Activated CD8-positive, alpha-beta memory T cell treated with anti-CD3 and anti-CD28 coated beads, Interleukin-2, amount 50 U/mL, for 48 hours (primary cell): ENCODE measurements at places on chromosomes 1 and 21.

DNA sequence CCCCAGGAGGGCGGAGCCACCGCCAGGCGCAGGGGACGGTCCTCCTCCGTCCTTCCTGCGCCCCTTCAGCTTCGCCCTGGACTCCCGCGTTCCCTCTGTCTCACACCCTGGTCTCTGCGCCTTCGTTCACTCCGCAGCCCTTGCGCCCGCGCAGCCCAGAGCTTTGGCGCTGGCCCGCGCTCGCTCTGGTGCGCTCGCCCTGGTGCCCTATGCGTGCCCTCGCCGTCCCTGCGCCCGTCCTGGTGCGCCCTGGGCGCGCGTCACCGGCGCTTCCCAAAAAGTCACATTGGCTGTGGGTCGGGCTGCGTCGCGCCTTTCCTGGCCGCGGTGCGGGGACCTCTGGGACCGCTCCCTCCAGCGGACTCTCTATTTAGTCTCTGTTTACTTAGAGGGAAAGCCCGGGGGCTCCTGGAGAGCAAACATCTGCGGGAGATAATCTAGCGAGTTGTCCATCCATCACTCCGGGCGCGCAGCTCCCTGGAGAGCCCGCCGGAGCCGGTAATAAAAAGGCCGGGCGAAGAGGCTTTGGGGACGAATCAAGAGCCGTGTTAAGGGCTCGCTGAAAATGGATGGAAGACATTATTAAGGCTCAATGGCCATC lies 178.6 kb downstream of the PRDM16 start:
- no peak for DNase-seq

DNA sequence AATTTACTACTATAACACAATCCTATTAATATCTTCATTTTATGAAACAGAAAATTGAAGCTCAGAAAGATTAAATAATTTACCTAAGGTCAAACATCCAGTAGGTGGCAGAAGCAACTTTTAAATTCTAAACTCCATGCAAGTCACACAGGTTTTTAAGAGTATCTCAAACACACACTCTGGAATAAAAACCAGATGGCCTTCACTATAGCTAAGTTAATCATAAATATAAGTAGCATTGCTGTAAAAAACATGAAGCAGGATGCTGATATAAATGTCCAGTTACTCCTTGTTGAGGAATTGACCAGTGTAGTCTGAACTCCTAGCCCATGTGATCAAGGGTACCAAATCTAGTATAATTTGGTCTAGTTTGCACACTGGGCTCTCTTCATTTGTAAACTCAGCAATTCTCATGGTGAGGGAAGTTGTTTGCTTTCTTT lies 9.4 kb upstream of the FMO3 start:
- DNase-seq = no peak

- no peak for DNase-seq
These were observed 56.7 kb downstream of the PRRX1 start for GRCh38 chr1:170720661-170721060.

DNA sequence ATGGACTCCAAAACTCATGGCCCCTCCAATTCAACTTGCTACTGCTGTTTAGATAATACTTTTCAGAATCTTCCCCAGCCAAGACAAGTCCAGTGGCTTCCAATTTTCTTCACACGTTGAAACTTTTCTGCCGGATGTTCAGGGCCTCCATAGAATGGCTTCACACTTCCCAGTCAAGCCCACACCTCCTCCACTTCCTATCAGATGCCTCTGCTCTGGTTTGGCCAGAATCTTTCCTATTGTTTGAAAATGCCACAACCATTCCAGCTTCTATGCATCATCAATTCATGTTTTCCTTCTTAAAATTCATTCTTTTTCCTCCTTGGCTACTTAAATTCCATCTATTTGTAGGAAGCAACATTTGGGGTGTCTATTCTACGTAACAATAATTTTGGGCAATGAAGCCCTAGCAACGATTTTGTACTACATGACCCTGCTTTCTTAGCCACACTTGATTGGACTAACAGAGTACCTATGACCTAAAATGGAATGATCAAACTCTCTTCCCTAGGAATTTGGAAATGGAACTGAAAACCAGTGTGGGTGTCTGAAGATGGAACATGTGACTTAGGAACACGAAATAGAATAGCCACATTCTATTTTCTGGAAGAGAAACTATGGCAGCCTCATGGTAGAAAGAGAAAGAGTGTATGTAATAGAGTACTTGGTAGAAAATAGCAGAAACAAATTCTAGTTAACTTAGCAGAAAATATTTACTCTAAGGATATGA lies 74.1 kb upstream of the CNIH3 start:
- no peak for DNase-seq
